ENCODE measurements at places on chromosomes 11 and 22.

- DNase-seq, result no peak
These were observed 679.4 kb upstream of the KIRREL3 start for GRCh38 chr11:127679816-127680545.

DNA sequence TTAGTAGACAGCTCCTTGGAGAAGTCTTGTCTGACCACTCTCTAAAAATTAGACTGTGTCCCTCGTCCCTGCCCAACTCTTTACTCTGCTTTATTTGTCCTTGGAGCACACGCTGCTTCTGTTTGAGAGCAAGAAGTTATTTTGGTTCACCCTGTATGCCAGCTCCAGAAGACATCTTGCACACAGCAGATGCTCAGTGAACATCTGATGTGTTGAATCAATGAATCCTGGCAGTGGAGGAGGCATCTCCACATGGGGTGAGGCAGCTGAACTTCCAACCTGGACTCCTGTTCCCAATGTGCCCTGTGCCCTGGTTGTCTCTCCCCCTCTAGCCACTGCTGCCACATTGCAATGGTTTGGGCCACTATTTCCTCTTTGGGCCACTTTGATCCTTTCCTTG is 213.6 kb downstream of the CEP164 start:
- DNase-seq, result no peak

DNA sequence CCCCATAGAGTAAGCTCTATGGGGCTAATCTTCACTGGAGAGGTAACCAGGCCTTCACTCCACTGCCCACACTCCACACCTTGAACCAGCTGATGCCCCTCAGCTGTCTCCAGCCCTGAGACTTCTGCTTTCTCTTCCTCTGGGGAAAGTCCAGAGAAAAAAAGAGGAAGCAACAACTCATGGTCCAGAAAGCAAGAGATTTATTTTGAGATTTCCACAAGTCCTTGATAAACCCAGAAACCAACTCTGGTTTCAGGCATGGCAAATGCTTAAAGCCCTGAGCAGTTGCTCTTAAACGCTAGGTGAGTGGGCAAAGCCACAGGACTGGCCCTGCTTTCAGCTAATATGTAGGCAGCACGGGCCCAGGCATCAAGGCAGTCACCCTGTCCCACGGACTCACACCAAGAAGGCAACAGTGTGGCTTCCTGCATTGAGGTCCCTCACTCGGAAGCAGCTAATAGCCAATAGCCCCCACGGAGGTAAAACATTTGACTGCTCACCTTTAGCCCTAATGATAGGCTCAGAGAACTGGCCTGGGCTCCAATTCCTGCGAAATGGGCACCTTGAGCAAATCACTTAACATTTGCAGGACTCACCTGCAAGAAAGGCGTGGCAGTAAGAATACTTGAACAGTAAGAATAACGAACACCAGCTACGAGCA is 4.3 kb downstream of the CYB561A3 start:
- DNase-seq, result no peak

- no peak for DNase-seq
These were observed 4.0 kb downstream of the PAX6 start for GRCh38 chr11:31806928-31807798.

DNA sequence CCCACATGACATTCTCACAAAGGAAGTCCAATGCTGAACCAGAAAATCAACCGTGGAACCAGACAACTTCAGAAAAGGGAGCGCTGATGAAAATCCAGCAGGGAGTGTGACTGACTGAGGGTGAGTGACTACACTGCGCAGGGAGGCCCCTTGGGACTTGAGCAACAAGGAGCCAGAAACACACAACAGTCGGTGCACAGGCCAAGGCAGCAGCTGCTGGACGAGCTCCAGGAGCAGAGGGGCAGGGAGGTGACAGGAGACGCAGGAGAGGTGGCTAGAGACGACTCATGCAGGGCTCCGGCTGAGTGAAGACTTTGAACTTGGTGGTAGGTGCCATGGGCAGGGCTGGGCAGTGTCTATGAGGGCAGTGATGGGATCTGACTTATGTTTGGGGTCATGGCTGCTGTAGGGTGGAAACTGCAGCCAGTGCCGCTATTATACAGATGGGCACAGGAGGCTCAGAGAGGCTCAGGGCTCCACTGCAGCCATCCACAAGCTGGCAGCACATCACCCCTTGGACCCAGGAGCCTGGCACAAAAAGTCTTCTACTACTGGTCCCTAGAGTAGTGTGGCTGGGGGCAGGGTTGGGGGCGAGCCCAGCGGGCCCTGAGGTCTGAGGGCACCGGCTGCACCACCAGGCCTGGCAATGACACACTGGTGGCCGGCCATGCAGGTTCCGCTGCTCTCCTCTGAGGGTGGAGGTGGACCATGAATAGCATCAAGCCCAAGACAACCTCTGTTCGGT is 10.3 kb upstream of the FADD start:
- DNase-seq, result no peak

GRCh38 chr11:119305556-119306372 is 11.2 kb downstream of the MCAM start:
- no peak for DNase-seq

- peak; percentile 79 for DNase-seq
These were observed 11.7 kb upstream of the SORL1-AS1 start for GRCh38 chr11:121464352-121464946.

DNA sequence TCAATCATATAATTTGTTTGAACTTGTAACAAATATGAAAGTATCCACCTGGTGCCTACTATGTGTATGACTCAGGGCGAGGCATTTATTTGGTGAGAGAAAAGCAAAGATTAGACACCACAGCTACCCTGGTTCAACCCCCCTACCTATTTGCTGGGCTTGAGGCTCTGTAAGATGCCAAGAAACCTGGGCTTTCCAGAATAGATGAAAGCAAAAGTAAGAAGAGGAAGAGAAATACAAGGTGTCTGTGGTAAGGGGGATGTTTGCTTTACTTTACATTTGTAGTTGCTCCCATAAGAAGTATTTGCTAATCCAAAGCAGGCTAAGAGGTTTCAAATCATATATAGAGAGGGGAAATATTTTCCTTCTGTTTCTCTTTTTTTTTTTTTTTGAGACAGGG is 61.7 kb downstream of the DDI1 start:
- DNase-seq, result no peak
